ELF-1 (cell line): ENCODE measurements at places on chromosomes 7 and 10.

DNA sequence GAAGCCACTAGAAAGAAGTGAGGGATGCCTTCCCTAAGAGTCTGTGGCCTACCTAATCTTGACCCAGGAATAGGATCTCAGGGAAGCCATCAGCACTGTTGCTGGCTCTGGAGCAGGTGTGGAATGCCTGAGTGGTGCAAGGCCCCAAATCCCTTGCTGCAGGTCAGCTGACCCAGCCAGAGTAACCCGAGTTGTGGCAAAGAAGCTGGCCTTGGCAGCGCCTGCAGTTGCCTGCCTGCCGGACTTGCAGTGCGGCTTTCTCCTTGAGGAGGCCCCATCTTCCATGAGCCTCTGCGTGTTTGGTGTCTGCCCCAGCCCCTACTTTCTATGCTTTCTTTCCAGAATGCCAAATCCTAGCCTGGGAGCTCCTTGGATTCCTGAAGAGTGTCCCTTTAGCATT lies 5.8 kb downstream of the KIAA1217 start:
- peak; percentile 45 for DNase-seq

GRCh38 chr7:119630406-119630969 lies 642.5 kb upstream of the KCND2 start:
- DNase-seq = no peak

DNA sequence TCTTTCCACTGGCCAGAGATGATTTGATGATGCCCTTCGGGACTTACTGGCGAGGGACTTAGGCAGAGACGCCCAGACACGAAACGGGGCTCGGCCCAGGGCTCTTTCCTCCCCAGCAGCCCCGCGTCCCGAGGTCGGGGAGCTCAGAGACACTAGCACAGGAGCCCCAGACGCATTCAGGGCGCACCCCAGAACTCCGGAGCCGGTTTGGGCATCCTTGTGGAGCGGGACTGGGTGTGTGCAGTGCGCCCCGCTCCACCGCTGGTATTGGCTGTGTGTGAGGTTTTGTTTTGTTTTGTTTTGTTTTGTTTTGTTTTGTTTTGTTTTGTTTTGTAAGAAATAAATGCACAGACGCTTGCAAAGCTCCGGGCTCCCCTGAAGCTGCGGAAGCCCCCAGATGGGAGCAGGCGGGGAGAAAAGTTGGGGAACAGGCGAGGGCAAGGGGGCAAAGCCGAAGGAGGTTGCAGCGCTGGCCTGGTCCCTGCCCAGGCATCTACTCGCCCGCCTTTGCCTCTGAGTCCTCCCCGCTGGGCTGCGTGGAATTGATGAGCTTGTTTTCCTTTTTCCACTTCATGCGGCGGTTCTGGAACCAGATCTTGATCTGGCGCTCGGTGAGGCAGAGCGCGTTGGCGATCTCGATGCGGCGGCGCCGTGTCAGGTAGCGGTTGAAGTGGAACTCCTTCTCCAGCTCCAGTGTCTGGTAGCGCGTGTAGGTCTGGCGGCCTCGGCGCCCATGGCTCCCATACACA lies 1.9 kb upstream of the HOXA5 start:
- peak; percentile 43 for DNase-seq

DNA sequence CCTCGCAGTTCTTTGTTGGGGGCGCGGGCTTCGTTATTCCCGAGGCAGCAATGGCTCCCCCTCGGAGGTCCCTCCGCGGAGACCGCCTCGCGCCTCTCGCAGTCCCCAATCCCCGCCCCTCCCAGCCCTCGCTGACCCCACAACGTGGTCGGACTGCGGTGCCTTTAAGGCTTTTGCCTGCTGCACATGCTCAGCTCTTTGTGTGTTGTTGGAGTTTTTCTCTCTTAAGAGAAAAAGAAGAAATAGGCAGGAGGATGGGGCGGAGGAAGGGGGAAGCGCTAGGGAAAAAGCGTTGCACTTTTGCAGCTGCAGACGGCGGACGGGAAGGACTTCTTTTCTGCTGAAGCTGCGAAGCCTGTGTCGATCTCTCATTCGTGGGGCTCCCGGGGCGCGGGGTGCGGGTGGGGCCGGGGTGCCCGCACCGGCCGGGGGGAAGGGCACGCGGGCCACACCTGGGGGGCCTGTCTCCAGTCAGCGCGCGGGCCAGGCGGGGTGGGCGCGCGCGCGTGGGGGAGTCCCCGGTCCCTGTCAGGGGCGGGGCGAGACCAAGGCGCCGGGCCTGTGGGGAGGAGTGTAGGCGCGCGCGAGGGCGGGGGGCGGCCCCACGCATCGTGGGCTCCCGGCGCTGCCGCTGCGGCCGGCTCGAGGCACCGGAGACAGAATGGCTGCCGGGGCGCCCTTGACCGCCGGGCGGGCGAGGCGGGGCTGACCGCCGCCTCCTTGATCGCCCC lies 445 bp upstream of the ATRNL1 start:
- peak; percentile 47 for DNase-seq

DNA sequence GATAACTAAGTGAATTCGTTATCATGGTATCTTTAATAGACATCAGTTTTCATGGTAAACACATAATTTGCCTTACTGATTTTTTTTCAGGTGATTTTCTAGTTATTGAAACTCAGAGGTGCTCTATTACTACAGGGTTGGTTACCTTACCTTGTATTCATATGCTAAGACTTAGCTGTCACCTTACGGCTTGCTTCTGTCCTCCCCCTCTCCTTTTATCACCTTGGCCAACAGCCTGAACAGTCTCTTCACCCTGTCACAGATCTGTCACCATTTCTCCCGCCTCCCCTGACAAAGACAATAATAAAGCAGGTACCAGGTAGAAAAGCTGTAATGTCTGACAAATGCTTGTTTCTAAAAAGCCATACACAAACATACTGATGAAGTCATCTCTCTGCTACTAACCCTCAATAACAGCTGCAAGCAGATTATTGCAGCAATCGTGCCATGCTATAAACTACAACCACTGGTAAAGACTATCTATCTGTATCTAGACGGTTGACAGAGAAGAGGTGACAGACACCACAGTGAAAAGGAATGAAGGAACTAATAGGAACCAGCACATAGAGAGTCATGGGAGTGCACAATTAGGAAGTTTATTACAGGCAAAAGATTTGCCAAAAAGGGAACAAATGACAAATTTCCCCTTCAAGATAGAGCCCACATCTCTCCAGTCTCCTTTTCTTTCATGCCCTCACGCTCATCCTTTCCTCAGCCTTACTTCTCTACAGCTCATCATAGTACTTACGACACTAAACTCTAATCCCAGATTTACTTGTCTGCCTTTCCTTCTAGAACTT lies 57.2 kb downstream of the ARHGAP12 start:
- DNase-seq = no peak
